ENCODE measurements at places on chromosomes 11 and 22.

- no peak for DNase-seq
Observed at GRCh38 chr11:357582-357981, 11.7 kb upstream of the B4GALNT4 start.

- DNase-seq, result no peak
Observed at GRCh38 chr11:127223026-127223425, 222.5 kb upstream of the KIRREL3 start.

GRCh38 chr11:46874586-46874985, 28.5 kb upstream of the CKAP5 start:
- DNase-seq, result no peak

- no peak for DNase-seq
Observed at GRCh38 chr11:65911682-65912568, 6.9 kb downstream of the C11orf68 start.

DNA sequence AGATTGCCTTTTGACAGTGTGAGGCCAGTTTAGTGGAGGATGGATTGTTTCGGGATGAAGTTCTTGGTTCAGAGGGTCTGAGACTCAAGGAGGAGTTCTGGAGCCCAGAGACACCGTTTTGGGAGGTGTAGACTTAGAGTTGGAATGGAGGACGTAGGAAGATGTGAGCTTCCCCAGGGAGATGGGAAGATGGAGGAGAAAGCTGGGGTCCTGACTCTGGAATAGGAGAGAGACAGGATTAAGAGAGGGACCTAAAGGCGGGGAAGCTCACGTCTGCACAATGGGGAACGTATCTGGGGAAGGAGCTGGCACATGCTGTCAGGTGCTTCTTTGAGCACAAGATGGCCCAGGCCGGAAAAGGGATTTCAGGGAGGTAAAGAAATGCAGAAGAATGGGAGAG, 71.3 kb upstream of the CLDN5 start:
- DNase-seq, result no peak
